Hepatocyte (in vitro differentiated cells): ENCODE measurements at places on chromosomes 1 and 21.

- no peak for DNase-seq
These were observed 3.8 kb downstream of the TMEM167B start for GRCh38 chr1:109094377-109094803.

- DNase-seq, result no peak
These were observed 24.0 kb downstream of the EXOC8 start for GRCh38 chr1:231313661-231314060.

GRCh38 chr21:16426936-16427335 lies 697.2 kb downstream of the USP25 start:
- DNase-seq, result no peak

DNA sequence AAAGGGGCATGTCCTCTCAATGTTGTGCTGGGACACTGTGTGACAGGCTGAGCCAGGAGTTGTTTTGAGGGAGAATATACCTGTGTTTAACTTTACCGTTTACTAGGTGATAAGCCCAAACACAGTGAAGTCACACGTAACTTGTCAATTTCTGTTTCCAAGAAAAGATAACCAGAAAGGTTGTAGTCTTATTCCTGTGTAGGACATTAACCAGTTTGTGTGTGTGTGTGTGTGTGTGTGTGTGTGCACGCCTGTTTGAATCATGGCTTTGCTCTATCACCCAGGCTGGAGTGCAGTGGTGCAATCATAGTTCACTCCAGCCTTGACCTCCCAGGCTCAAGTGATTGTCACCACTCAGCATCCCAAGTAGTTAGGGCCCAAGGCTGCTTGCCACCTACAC lies 83.6 kb downstream of the MRPS6 start:
- peak; percentile 16 for DNase-seq

GRCh38 chr1:162782671-162783070 lies 7.8 kb upstream of the HSD17B7 start:
- no peak for DNase-seq

DNA sequence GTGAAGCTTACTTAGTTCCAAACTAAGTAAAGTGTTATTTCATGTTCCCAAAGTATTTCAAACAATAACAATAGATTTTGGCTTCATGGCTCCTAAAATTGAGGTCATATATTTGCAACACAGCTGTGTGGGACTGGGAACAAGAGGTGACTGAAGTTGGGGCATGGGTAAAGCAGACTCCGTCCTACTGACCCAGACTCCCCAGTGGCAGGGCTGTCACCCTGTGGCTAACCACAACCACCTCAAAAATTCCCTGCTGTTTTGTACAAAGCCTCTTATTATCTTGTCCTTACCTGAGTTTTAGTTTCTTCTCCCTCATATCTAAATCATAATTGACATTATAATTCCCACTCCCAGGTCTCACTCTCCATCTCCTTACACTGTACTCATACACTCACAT lies 117.6 kb downstream of the PTGER3 start:
- no peak for DNase-seq

DNA sequence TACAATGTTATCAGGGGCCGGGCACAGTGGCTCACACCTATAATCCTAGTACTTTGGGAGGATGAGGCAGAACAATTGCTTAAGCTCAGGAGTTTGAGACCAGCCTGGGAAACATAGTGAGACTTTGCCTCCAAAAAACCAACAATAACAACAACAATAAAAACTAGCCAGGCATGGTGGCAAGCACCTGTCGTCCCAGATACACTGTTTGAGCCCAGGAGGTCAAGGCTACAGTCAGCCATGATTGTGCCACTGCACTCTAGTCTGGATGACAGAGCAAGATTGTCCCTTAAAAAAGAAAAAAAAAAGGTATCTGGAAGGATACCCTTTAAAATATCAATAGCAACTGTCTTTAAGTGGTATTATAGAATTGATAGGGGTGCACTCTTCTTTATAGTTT lies 16.1 kb downstream of the SORT1 start:
- DNase-seq, result no peak

DNA sequence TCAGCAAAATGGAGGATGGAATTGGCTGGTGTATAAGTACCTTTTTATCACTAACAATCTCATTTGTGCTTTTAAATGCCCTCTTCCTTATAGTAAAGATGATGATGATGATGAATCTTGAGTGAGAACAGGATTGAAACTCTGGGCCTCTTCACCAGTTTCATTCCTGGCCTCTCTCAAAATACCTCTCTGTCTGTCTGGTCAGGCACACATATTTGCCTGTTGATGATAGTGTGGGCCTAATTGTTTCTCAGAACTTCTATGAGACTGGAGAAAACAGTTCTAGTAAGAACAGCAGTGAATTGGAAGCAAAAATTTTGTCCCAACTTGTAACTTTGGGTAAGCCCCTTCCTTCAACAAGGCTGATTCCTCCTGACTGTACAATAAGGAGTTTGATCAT lies 94.4 kb upstream of the RGS4 start:
- DNase-seq, result no peak

DNA sequence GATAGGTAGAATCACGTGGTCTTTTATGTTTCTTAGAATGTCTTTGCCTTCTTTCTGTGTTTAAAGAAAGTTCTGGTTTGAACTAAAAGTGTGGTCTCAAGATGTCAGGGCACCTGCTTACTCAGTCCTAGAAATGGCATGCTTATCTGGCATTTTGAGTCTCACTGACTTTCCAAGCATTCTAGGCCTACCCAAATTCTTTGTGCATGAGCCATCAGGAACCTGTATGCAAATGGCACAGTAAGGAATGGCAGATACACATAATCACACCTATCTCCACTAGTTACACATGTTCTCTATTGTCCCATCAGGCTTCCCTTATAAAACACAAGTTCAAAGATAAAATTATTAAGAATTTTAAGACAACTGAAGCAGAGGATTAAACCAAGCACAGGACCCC lies 29.5 kb upstream of the CLCA4 start:
- peak; percentile 32 for DNase-seq

GRCh38 chr1:170310951-170311350 lies 165.2 kb downstream of the NTMT2 start:
- DNase-seq, result no peak

- no peak for DNase-seq
These were observed 1.0 kb upstream of the S100B start for GRCh38 chr21:46605767-46606426.

DNA sequence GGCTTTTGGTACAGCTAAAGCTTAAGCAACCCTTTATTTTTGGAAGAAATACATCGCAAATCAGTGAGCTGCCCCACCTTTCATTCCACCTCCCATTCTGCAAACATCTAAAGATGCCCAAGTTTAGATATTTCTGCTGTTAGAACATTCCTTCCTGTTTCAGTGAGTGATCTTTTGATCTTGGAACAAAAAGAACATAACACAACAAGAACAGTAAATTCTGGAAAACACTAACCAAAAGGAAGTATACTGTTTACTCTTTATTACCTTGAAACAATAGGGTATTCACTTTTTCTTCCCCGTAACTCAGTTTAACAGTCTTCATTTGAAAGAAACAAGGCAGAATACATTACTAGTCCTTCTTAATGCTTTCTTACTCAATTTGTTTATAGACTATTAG lies 40.6 kb downstream of the HNRNPR start:
- no peak for DNase-seq

DNA sequence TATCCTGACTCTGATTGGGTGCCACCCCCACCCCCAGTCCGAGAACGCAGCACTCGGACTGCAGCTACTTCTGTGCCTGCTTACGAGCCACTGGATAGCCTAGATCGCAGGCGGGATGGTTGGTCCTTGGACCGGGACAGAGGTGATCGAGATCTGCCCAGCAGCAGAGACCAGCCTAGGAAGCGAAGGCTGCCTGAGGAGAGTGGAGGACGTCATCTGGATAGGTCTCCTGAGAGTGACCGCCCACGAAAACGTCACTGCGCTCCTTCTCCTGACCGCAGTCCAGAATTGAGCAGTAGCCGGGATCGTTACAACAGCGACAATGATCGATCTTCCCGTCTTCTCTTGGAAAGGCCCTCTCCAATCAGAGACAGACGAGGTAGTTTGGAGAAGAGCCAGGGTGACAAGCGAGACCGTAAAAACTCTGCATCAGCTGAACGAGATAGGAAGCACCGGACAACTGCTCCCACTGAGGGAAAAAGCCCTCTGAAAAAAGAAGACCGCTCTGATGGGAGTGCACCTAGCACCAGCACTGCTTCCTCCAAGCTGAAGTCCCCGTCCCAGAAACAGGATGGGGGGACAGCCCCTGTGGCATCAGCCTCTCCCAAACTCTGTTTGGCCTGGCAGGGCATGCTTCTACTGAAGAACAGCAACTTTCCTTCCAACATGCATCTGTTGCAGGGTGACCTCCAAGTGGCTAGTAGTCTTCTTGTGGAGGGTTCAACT lies 2.1 kb downstream of the RBM15 start:
- DNase-seq, result no peak
